NCI-H1694 treated with DMSO at 0.1 percent for 48 hours (cell line): ENCODE measurements at places on chromosomes 12 and 14.

- no peak for DNase-seq
Observed at GRCh38 chr12:132094269-132094891, 49.7 kb downstream of the DDX51 start.

DNA sequence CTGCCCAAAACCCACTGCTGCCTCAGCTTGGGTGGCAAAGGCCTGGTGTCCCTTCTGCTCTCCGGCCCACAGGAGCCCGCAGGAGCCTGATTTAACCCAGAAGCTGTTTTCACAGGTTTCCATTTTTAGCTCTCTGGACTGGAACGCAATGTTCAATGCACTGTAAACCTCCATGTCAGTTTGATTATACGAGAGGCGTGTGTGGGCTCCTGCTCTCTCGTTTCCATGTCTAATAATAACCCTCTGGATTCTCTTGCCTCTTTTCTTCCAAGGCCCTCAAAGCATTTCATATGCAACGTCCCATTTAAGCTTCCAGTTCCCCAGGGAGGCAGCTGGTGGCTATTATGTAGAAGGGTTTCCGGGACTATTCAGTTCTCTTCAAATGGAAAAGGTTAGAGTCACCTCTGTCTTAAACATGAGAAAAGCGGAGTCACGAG lies 161.1 kb downstream of the SUDS3 start:
- no peak for DNase-seq

- no peak for DNase-seq
Observed at GRCh38 chr14:64581363-64581762, 31.6 kb downstream of the PPP1R36 start.

DNA sequence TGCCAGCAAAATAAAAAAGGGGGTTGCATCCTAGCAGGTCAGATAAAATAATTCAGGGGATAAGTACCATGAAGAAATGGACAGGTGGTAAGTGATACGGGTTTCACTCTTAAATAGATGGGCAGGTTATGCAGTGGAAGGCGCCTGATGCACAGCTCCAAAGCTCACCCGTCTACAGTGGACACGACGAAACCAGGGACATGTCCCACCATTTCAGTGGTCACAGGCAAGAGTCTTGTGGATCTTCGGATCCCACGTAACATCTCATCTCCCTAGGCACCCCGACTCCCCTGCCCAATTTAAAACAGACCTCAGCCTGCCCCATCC lies 60.5 kb downstream of the DDX51 start:
- DNase-seq: no peak

DNA sequence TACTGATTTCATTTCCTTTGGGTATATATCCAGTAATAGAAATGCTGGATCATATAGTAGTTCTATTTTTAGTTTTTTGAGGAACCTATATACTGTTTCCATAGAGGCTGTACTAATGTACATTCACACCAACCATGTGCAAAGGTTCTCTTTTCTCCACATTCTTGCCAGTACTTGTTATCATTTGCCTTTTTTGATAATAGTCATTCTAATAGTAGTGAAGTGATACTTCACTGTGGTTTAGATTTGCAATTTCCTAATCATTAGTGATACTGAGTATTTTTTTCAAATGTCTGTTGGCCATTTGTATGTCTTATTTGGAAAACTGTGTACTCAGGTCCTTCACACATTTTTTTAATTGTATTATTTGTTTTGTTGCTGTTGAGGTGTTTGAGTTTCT lies 148.2 kb upstream of the NAV3 start:
- DNase-seq: no peak

GRCh38 chr12:32843528-32844095 lies 53.0 kb downstream of the PKP2 start:
- DNase-seq: no peak

- DNase-seq: no peak
Observed at GRCh38 chr12:89339526-89339925, 12.8 kb downstream of the DUSP6 start.

GRCh38 chr14:81350344-81351130 lies 49.6 kb downstream of the STON2 start:
- DNase-seq: no peak

DNA sequence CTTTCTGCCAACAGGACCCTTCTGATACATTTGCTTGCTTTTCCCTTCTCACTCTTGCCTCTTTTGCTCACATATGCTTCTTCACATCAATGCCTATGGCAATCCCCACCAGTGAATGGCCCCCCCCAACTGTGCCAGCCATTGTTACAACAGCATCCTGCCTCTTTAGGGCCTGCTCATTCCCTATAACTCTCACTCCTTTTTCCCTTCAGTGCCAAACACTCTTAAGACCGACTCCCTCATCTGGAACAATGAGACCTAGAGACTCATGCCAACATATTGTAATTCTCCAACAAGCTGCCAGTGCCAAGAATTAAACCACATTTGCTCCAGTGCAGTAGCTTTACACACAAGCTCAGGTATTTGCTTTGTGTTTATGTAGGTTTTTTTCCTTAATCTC lies 189.0 kb downstream of the SOX5 start:
- peak; percentile 65 for DNase-seq

GRCh38 chr12:66555113-66555512 lies 123.8 kb downstream of the GRIP1 start:
- DNase-seq: no peak

DNA sequence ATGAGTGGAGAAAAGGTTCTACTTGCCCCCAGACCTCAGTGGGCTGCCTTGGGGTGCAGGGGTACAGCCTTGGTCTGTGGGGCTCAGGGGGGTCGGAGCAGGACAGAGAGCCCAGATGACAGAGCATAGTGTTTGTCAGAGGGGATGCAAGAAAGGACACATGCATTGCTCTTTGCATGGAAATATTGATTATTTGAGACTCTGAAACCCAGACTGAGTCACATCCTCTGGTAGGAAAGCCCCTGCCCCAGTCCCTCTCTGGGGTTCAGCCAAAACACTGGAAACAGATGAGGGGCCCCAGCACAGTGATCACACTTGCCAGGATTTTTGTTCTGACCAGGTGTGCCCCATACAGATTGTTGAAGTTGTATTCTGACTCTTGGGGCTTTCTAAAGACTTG lies 1094.4 kb downstream of the BCL11B start:
- DNase-seq: no peak

GRCh38 chr12:26507613-26508012 lies 312.2 kb downstream of the SSPN start:
- no peak for DNase-seq

- no peak for DNase-seq
Observed at GRCh38 chr14:68662392-68662791, 130.5 kb downstream of the ZFP36L1 start.

DNA sequence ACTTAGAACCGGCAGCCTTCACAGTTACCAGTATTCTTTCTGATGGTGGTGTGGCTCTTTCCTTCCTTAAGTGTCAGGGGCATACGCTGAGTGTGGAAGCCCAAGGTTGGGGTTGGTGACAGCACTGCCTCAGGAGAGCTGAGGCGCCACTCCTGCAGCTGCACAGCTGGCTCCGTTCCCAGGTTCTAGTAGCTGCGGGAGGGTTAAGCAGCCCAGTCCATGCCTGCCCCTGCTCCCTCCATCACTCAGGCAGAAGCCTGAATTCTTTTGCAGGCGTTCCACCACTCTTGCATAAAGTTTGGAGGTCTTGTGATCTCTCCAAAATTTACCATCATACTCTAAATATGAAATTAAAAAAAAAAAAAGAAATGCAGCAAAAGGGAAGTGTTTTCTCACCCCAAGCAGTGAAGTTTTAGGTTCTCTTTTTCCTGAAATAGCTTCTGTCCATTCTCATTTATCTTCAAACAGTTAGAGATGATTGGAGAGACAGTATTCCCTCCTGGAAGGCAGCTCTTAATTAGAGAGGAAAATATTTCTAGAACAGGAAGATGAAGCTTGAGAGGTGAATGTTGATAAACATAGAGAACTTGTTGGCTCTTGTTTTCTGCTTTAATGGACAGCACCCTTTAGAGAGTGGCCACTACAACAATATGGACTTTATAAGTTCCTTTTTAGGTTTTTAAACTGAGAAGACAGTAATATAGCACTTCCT lies 136.1 kb downstream of the FGD4 start:
- DNase-seq: peak; percentile 87

GRCh38 chr12:41510470-41510869 lies 322.4 kb downstream of the PDZRN4 start:
- no peak for DNase-seq

DNA sequence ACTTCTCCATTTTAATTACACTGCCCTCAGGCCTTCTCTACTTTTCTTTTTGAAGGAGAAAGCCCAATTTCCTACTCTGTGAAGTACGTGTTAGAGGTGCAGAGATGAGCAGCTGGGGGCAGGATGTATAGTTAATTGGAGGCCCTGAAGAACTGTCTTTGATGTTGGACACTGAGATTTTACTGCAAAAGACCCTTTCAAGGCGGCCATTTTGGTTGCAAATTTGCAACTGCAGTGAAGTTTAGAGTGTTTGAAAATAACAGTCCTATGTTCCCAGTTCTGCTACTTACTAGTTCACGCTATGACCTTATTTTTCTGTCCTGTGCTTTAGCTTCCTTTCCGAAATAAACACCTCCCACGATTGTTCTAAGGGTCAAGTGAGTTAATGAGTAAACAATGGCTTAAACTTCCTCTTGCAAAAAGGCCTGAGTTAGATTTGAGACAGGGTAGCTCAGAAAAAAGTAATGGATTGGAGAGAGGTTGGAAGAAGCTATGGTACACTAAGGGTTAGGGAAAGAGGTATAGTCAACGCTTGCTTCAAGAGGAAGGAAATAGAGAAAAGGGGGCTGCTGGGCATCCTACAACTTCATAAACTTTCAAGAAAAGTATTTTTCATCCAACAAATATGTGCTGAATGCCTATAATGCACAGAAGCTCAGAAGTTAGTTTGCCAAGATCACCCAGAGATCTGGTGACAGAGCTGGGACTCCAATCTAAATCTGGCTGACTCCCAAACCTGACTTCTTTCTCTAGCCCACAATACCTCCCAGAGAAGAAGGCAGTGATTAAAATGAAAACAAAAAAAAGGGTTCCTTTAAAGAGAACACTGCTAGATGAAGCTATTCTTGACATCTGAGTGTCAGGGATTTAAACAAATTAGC lies 26.4 kb upstream of the DICER1 start:
- no peak for DNase-seq

DNA sequence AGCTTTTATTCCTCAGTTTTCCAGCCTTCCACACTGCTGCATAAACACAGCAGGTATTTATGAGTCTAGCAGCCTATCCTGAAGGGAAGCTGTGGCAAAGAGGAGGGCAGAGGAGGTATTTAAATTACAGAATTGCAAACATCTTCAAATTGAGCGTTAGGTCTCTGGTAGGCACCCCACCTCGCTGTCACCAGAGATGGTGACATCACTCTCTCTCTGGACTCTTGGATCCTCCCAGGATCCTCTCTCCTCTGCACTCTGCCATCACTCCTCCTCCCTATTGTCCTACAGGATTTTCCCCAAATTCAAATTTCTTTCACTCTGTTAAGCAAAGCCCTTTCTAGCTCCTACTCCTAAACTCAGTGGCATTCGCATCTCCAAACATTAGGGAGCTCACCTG lies 6.7 kb downstream of the PLEKHD1 start:
- no peak for DNase-seq

- DNase-seq: no peak
Observed at GRCh38 chr12:88431246-88431645, 149.0 kb downstream of the KITLG start.

GRCh38 chr14:87153901-87154300 lies 839.1 kb downstream of the GALC start:
- no peak for DNase-seq

DNA sequence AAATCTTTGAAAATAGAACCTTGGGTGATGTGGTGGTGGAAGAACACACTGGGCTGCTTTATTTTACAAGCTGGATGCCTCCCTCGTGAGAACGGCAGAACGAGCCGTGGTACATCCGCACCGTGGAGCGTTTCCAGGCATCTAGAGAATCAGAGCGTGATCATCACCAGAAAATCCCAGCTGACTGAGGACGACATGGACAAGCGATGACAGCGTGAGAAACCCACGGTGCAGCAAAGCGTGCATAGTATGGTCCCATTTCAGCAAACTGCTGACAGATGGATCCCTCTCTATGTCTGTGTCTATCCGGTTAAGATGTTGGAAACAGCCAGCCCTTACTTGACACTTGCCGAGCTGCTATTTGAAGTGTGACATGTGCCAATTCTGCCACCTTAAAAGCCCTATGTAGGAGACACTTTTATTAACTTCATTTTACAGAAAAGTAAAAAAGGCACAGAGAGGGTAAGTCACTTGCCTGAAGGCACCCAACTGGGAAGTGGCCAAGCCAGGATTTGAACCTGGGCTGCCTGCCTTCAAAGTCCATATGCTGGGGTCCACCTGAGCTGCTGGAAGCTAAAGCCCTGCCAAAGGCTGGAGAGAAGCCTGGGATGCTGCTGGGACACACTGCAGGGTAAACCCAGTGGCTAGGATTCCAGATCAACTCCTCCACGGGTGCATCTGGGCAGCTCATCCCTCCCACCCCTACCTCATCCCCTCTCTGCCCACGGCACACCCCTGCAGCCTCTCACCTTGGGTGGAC lies 14.9 kb downstream of the SCARB1 start:
- no peak for DNase-seq

GRCh38 chr12:3319723-3320492 lies 171.1 kb upstream of the PRMT8 start:
- DNase-seq: no peak

- DNase-seq: no peak
Observed at GRCh38 chr12:126830778-126831680, 1435.9 kb upstream of the TMEM132C start.

DNA sequence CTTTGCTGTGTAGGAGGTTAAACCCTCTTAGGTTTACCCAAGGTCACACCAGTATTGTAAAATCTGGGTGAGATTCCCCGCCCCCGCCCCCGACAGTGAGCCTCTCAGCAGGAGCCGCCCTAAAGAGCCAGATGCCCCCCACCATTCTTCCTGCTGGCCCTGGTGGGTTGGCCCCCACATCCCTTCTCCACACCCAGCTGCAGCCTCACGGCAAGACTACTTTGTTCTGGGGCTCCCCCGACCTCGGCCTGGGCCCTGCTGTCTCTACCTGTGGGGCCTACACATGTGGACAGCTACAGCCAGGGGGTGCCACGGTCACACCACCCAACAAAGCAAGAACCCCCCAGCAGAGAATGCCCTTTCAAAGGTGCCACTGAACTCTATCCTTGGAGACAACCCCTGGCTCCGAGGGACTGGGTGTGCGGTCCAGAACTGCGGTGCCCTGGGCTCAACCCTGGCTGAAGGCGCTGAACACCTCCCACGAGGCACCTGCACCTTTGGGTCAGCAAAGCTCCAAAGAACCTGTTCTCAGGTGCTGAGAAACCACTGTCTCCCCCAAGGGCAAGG lies 82.4 kb downstream of the WDR20 start:
- DNase-seq: no peak

DNA sequence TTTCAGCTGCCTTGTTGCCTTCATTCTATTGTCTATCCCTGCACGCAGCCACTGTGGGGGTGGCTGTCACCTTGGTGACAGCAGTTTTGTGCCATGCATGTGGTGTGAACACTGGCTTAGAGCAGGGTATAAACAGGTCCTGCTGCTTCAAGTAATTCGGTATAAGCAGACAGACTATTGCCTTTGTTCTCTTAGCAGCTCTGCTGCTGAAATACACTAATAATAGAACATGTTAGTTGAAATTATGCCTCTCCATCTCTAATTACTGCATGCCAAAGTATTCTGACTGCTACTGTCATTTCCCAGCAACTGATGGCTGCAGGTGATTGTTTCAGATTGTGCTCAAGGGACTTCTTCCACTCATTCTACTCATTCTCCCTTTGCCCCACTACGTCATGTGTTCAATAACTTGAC lies 34.6 kb downstream of the PTPRO start:
- no peak for DNase-seq

- no peak for DNase-seq
Observed at GRCh38 chr12:53160000-53160399, 20.5 kb upstream of the ZNF740 start.

- DNase-seq: no peak
Observed at GRCh38 chr12:21190016-21190415, 59.0 kb downstream of the SLCO1B1 start.

GRCh38 chr12:120652656-120653435 lies 12.4 kb downstream of the CABP1 start:
- no peak for DNase-seq
